Transverse colon (tissue), 4 donors: ENCODE measurements at places on chromosomes 3 and 15. TPM values are rescaled to one million over a fixed set of nuclear protein-coding genes. Genes with fewer than 3 reads are reported as not detected.

Gene GOLGA8S
- total RNA-seq, result not detected

- peak within 1 kb of the TSS; percentile 98 for H3K27ac ChIP-seq
- H3K27me3 ChIP-seq, result no peaks in the 10 kb centered on the region
- H3K4me1 ChIP-seq, result peaks cover 29% of the 10 kb centered on the region
- H3K4me3 ChIP-seq, result peak within 1 kb of the TSS; percentile 95
- DNase-seq, result peak; percentile 94
- no peaks in the 10 kb centered on the region for H3K36me3 ChIP-seq
Measured at GRCh38 chr15:34367101-34368081, at the start of gene LPCAT4. Gene LPCAT4 (minus strand): TSS chr15:34367196. CDS start chr15:34367100, 96 bp downstream.

DNA sequence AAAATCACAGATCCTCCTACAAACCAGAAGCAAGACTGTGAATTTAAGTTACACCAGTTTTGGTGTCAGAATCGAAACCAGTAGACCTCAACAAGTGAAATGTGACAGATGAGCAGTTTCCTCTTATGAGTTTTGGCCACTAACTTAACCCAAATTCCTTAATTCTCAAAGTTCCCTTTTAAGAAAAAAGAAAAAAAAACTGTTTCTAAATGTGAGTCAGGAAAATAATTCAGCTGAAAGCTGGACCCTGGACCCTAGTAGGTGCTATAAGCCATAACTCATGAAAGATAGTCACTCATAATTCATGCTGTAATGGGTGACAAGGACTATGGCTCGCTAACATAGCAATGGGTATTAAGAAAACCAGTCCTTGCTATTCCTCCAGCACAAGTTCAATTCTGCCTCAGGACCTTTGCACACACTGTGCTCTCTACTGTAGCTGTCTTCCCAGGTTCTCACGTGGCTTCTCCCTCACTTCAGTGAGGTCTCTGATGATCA is 9.0 kb upstream of the THRB start:
- no peaks in the 10 kb centered on the region for H3K36me3 ChIP-seq
- H3K27ac ChIP-seq, result no peak overlapping the region
- no peaks in the 10 kb centered on the region for H3K27me3 ChIP-seq
- no peak for DNase-seq
- H3K4me1 ChIP-seq, result no peaks in the 10 kb centered on the region
- H3K4me3 ChIP-seq, result no peak overlapping the region

DNA sequence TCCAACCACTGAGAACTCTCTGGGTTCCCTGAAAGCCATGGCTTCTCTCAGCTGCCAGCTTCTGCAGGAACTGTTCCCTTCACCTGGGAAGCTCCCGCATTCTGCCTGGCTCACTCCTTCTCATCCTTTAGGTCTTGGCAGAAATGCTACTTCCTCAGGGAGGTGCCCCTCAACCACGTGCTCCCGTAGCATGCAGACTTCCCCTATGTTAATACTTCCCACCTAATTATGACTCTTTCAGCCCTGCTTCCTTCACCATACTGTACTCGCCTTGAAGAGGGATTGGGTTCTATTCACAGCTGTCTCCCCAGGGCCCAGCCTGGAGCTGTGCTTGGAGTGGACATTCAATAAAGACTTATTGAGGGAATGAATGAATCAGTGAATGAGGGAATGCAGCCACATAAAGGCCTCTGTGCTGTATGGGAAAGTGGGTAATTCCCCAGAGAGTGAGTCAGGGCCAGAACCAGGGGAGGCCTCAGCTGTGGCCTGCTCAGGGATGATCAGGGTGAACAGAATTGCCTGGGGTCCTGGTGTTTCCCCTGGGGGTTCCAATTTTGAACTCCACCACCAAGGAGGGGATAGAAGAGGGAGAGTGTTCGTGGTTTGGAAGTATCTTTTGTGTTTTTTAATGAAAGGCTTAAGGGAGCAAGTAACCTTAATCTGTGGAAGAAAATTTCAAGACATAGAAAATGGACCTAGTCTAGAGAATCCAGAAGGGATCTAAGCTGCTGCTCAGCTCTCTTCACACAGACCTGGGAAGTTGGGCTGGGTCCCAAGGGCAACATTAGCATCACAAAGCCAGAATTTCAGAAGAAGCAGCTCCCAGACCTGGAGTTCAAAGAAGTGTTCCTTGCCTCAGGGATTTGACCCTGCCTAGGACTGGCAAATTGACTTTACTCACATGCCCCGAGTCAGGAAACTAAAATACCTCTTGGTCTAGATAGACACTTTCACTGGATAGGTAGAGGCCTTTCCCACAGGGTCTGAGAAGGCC is 14.6 kb upstream of the FAM107A start:
- peaks cover 2% of the 10 kb centered on the region for H3K4me1 ChIP-seq
- H3K27ac ChIP-seq, result no peak overlapping the region
- DNase-seq, result no peak
- no peaks in the 10 kb centered on the region for H3K36me3 ChIP-seq
- H3K4me3 ChIP-seq, result no peak overlapping the region

Gene EEF1AKMT4
- not detected for total RNA-seq

GRCh38 chr3:141998669-141999290 is 122.3 kb downstream of the ATP1B3 start:
- no peaks in the 10 kb centered on the region for H3K4me1 ChIP-seq
- no peaks in the 10 kb centered on the region for H3K27me3 ChIP-seq
- H3K27ac ChIP-seq, result no peak overlapping the region
- DNase-seq, result no peak

Gene MAP2K5
- 320 TPM for total RNA-seq

- H3K27me3 ChIP-seq, result peaks cover 77% of the 10 kb centered on the region
- H3K36me3 ChIP-seq, result no peaks in the 10 kb centered on the region
- H3K4me1 ChIP-seq, result peaks cover 21% of the 10 kb centered on the region
- no peak overlapping the region for H3K4me3 ChIP-seq
Measured at GRCh38 chr15:76056931-76057330, 2.9 kb upstream of the TMEM266 start.

DNA sequence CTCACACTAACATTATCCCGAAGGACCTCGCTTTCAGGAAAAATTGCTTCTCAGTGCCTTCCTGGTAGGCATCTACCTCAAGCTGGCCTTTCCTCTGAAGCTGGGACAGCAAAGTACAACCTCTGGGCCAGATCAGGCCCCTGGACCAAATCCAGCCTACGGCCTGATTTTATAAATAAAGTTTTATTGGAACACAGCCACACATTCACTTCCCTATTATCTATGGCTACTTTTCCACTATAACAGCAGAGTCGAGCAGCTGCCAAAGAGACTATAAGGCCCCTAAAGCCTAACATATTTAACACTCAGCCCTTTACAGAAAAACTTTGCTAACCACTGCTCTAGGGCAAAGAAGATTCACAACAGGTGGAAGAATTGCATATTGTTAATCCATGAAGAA is 554.3 kb downstream of the NTRK3 start:
- no peak for DNase-seq
- H3K27ac ChIP-seq, result no peak overlapping the region
- no peak overlapping the region for H3K4me3 ChIP-seq
- no peaks in the 10 kb centered on the region for H3K36me3 ChIP-seq
- no peaks in the 10 kb centered on the region for H3K27me3 ChIP-seq

DNA sequence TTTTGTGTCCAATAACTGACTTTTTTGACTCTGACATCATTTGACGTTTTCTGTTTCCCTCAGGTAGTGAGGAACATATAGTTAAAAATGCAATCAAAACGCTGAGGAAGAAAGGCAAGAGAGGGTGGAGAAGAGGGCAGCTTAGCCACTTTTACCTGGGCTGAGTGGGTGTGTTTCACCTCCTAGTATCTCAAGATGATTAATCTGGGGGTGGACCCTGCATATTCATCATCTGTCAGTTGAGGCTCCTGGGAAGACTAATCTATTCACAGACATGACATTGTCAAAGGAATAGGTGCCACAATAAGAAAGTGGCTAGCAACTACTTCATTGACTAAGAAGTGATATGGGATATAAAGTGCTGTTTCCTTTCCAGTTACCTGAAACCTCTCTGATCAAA is 331.5 kb upstream of the RARB start:
- DNase-seq, result no peak
- no peaks in the 10 kb centered on the region for H3K4me1 ChIP-seq
- no peaks in the 10 kb centered on the region for H3K27me3 ChIP-seq
- no peak overlapping the region for H3K27ac ChIP-seq
- no peaks in the 10 kb centered on the region for H3K36me3 ChIP-seq
- H3K4me3 ChIP-seq, result no peak overlapping the region

Gene LRRC31
- 18.0 TPM for total RNA-seq

Gene SST
- total RNA-seq, result 14.2 TPM

Gene ZNF501
- not detected for total RNA-seq

GRCh38 chr3:168040607-168041208 is 55.0 kb downstream of the GOLIM4 start:
- peaks cover 12% of the 10 kb centered on the region for H3K36me3 ChIP-seq
- H3K4me1 ChIP-seq, result no peaks in the 10 kb centered on the region
- H3K4me3 ChIP-seq, result no peak overlapping the region
- DNase-seq, result no peak

- H3K27me3 ChIP-seq, result no peaks in the 10 kb centered on the region
- peaks cover 8% of the 10 kb centered on the region for H3K4me1 ChIP-seq
- no peak for DNase-seq
- peak overlapping the region; percentile 70 for H3K27ac ChIP-seq
Measured at GRCh38 chr3:111801693-111802092, 57.4 kb upstream of the PHLDB2 start.

- no peak overlapping the region for H3K27ac ChIP-seq
- no peak for DNase-seq
- no peaks in the 10 kb centered on the region for H3K36me3 ChIP-seq
- no peaks in the 10 kb centered on the region for H3K27me3 ChIP-seq
Measured at GRCh38 chr15:37361621-37362020, 261.3 kb upstream of the MEIS2 start.

Gene SLC9A9
- 1.1 TPM for total RNA-seq

Gene DIPK2A
- 10.1 TPM for total RNA-seq

DNA sequence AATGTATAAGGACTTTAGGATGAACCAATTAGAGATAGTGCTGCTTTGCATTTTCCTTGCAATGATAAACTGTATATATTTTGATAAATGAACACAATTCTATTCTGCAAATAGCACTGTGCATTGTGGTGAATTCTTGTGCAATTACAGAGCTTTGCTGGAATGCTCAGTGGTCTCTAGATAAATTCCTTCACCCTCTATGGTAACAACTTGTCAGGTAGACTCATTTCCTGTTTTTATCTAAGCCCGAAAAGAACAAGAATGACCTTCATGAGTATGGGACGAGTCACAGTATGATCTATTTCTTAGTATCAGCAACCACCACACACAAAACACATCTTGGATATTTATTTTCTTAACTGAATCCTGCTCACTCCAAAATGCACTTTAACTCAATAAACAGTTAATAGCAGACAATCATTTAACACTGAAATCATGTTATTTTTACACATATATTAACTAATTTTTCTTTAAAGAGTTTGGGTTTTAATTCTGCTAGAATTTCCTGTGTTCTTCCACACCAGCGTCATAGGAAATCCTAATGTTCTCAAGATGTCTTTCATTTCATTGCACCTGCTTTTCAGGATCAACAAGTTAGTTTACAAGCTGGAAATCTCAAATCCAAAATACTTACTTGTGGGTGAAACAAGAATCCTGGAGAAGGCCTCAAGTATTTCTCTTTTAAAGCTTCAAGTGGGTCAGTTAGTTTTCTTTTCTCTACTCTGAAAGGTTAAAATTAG is 551.2 kb downstream of the MECOM start:
- H3K4me1 ChIP-seq, result no peaks in the 10 kb centered on the region
- H3K27me3 ChIP-seq, result no peaks in the 10 kb centered on the region
- H3K4me3 ChIP-seq, result no peak overlapping the region
- H3K27ac ChIP-seq, result no peak overlapping the region
- H3K36me3 ChIP-seq, result peaks cover 8% of the 10 kb centered on the region

DNA sequence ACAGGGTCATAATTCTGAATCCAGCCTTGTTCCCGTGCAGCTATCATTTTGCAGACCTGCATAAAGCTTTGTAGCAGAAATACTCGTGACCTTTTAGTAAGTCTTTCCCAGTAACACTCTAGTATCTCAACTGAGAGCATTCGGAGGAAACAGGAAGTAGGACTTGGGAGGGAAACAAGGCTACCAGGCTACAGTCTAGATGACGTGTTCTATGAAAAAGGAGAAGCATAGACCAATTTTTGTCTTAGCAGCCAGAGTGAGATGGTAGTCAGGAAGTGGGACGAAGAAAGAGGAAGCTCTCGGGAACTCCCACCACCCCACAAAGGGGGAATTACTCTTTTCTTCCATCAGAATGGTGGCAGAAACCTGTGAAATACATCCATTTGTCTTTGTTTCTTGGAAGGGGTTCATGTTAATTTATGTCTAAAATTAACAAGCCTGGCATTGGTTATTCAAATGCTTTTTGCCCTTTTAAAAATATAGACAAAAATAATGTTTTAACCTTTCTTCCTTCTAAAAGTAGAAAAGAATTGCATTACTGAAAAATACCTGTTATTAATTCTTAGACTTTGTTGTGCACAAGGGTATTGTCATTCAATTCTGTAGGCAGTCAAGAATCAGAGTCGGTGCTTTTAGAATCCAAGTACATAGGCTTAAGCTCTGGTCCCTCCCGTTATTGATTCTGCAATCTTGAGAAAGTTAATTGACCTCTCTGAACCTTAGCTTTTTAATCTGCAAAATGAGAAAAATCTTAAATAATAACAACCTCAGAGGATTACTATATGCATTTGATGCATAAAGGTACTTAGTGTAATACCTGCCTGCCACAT is 1.6 kb upstream of the SUCNR1 start:
- H3K27me3 ChIP-seq, result no peaks in the 10 kb centered on the region
- no peak overlapping the region for H3K4me3 ChIP-seq
- no peak for DNase-seq
- peaks cover 23% of the 10 kb centered on the region for H3K4me1 ChIP-seq
- H3K36me3 ChIP-seq, result no peaks in the 10 kb centered on the region

GRCh38 chr3:168872826-168873225 is 777.1 kb upstream of the GOLIM4 start:
- H3K4me1 ChIP-seq, result no peaks in the 10 kb centered on the region
- no peak overlapping the region for H3K4me3 ChIP-seq
- H3K36me3 ChIP-seq, result no peaks in the 10 kb centered on the region
- H3K27ac ChIP-seq, result no peak overlapping the region
- no peaks in the 10 kb centered on the region for H3K27me3 ChIP-seq

DNA sequence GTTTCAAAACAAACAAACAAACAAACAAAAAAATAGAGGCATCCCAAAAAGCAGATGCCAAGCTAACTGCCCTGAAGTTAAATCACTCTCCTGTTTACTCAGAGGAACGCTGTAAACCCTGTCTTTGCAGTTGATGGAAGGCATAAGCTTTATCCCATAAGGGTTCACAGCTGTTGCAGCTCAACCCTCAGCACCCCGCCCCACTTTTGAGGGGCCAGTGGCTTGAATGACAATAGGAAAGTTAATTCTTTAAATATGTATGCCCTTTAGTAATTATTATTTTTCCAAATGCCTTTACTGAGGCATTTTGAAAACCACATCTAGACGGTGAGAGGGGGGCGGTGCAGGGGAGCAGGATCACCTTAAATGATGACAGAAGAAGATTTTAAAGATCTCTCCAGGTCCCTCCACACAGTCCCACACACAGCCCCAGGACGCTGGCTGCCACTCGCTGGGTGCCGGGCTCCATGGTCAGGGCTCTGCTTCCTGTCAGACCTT is 272.1 kb downstream of the FAM43A start:
- no peak for DNase-seq
- H3K4me1 ChIP-seq, result no peaks in the 10 kb centered on the region
- no peak overlapping the region for H3K27ac ChIP-seq
- no peaks in the 10 kb centered on the region for H3K36me3 ChIP-seq
- no peaks in the 10 kb centered on the region for H3K27me3 ChIP-seq
